Peyer's patch (tissue), 4 donors: ENCODE measurements at places on chromosomes 16 and 17. TPM values are rescaled to one million over a fixed set of nuclear protein-coding genes. Genes with fewer than 3 reads are reported as not detected.

Gene PIRT
- 1.6 TPM for total RNA-seq

DNA sequence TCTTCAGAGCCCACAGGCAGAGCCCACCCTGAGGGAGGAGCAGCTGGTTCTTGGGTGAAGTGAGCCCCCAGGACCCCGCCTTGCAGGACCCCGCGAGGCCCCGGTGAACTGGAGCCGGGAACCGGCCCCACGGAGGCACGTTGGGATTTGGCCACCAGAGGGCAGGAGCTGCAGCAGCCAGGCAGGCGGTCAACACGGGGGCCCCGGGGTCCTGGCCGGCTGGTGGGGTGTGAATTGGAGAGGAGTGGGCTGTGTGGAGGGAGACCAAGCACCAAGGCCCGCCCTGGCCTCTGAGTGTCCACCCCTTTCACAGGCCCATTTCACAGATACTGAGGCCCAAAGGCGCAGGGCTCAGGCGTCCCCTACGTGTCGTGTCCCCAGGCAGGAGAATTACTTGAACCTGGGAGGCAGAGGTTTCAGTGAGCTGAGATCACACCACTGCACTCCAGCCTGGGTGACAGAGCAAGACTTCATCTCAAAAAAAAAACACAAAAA, 2.2 kb downstream of the DPEP1 start:
- peak overlapping the region; percentile 59 for H3K4me3 ChIP-seq
- no peaks in the 10 kb centered on the region for H3K27me3 ChIP-seq
- peak; percentile 71 for DNase-seq
- H3K27ac ChIP-seq: peak overlapping the region; percentile 90
- no peaks in the 10 kb centered on the region for H3K4me1 ChIP-seq
- H3K36me3 ChIP-seq: no peaks in the 10 kb centered on the region

DNA sequence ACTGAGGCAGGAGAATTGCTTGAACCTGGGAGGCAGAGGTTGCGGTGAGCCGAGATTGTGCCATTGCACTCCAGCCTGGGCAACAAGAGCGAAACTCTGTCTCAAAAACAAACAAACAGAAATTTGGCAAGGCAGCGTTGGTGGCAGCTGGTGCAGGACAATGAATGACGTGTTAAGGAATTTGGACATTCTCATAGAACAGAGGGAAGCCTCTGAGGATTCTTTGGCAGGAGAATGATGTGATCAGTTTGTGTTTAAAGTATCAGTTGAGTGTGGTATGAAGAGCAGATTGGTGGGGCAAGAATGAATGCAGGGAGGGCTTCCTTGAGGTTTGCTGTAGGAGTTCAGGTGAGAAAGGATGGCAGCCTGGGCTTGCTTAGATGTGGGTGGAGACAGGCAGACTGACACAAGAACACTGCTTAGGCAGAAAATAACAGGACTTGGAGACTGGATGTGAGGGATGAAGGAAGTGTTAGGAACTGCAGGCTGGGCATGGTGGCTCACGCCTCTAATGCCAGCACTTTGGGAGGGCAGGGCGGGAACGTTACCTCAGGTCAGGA, 4.8 kb downstream of the CYB5D2 start:
- H3K27ac ChIP-seq: no peak overlapping the region
- no peaks in the 10 kb centered on the region for H3K4me1 ChIP-seq
- no peaks in the 10 kb centered on the region for H3K27me3 ChIP-seq
- peaks cover 12% of the 10 kb centered on the region for H3K36me3 ChIP-seq

Gene CCR7
- 22.3 TPM for total RNA-seq

- no peaks in the 10 kb centered on the region for H3K36me3 ChIP-seq
- H3K27me3 ChIP-seq: no peaks in the 10 kb centered on the region
- peak overlapping the region; percentile 41 for H3K27ac ChIP-seq
- no peaks in the 10 kb centered on the region for H3K4me1 ChIP-seq
- DNase-seq: no peak
- no peak overlapping the region for H3K4me3 ChIP-seq
These were observed 4.8 kb upstream of the PPP1R9B start for GRCh38 chr17:50155115-50155819.

DNA sequence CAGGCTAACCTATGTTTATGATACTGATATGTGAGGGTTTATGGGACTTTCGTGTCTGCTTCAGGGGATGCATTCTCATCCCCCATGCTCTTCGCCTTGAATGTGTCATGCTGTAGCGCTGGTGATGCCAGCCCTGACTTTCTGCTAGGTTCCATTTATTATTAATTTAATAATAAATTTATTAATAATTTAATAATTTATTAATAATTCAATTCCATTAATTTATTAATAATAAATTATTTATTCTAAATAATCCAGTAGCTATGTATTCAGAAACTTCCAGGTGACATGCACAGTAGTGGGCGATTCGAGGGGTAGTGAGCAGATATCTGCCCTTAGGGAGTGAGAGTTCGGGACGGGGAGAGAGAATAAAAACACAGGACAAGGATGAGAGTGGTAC, 49.8 kb downstream of the SHISA6 start:
- H3K4me3 ChIP-seq: no peak overlapping the region
- DNase-seq: no peak
- H3K36me3 ChIP-seq: no peaks in the 10 kb centered on the region
- no peak overlapping the region for H3K27ac ChIP-seq

DNA sequence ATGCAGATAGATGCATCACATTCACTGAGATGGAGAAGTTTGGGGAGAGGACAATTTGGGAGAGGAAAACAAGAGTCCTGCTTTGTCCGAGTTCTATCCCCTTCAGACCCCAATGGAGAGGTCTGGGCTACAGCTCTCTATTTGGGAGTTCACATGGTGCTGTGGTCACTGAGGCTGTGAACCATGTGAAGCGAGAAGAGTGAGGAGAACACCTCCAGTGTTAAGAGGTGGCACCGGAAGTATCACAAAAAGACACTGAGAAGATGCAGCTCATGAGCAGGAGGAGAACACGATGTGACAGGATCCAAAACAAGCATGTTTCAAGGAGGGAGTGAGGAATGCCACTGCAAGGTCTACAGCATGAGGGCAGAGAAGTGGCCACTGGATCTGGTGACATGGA, 39.7 kb downstream of the PIK3R5 start:
- no peak for DNase-seq
- no peak overlapping the region for H3K4me3 ChIP-seq
- H3K27me3 ChIP-seq: no peaks in the 10 kb centered on the region
- H3K36me3 ChIP-seq: no peaks in the 10 kb centered on the region
- no peaks in the 10 kb centered on the region for H3K4me1 ChIP-seq

- no peaks in the 10 kb centered on the region for H3K27me3 ChIP-seq
- H3K4me3 ChIP-seq: no peak overlapping the region
- no peak overlapping the region for H3K27ac ChIP-seq
- H3K36me3 ChIP-seq: no peaks in the 10 kb centered on the region
- DNase-seq: no peak
These were observed 59.2 kb downstream of the MRM3 start for GRCh38 chr17:841313-841712.

DNA sequence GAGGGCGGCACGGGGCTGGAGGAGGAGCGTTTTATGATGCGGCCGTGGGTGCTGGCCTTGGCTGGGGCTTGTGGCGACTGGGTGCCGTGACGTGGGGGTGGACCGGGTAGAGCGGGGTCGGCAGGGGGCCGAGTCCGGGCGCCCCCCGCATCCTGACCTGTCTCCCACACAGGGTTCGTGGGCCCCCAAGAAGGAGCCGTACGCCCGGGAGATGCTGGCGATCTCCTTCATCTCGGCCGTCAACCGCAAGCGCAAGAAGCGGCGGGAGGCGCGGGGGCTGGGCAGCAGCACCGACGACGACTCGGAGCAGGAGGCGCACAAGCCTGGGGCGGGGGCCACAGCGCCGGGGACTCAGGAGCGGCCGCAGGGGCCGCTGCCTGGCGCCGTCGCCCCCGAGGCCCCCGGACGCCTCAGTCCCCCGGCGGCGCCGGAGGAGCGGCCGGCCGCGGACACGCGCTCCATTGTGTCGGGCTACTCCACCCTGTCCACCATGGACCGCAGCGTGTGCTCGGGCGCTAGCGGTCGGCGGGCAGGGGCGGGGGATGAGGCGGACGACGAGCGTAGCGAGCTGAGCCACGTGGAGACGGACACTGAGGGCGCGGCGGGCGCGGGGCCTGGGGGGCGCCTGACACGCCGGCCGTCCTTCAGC, 81.6 kb downstream of the ARHGAP23 start:
- H3K27ac ChIP-seq: no peak overlapping the region
- H3K36me3 ChIP-seq: no peaks in the 10 kb centered on the region
- no peak for DNase-seq
- H3K4me3 ChIP-seq: peak overlapping the region; percentile 33

GRCh38 chr17:31596382-31597323, 205.2 kb downstream of the RAB11FIP4 start:
- no peaks in the 10 kb centered on the region for H3K27me3 ChIP-seq
- peaks cover 4% of the 10 kb centered on the region for H3K4me1 ChIP-seq
- no peak overlapping the region for H3K4me3 ChIP-seq
- no peak for DNase-seq
- H3K27ac ChIP-seq: no peak overlapping the region
- no peaks in the 10 kb centered on the region for H3K36me3 ChIP-seq

DNA sequence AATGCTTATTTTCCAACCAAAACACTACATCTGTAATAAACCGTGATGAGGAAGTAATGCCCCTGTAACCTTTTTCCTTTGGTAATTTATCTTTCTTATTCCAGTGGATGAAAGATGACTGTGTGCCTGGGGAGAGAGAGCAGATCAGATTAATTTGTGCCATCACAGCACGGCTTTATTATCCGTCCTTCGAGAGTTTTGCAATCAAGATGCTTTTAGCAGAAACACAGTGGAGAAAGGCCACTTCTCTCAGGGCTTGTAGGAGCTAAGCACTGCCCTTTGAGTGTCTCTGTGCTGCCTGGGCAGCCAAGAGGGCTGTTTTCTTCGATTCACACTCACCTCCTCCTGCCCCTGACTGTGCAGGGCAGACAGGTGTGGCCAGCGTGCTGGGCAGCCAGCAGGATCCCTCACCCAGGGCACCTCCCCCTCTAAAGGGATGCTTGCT, 190.2 kb downstream of the PRKCA start:
- no peaks in the 10 kb centered on the region for H3K27me3 ChIP-seq
- H3K27ac ChIP-seq: no peak overlapping the region
- H3K4me3 ChIP-seq: no peak overlapping the region
- no peak for DNase-seq

DNA sequence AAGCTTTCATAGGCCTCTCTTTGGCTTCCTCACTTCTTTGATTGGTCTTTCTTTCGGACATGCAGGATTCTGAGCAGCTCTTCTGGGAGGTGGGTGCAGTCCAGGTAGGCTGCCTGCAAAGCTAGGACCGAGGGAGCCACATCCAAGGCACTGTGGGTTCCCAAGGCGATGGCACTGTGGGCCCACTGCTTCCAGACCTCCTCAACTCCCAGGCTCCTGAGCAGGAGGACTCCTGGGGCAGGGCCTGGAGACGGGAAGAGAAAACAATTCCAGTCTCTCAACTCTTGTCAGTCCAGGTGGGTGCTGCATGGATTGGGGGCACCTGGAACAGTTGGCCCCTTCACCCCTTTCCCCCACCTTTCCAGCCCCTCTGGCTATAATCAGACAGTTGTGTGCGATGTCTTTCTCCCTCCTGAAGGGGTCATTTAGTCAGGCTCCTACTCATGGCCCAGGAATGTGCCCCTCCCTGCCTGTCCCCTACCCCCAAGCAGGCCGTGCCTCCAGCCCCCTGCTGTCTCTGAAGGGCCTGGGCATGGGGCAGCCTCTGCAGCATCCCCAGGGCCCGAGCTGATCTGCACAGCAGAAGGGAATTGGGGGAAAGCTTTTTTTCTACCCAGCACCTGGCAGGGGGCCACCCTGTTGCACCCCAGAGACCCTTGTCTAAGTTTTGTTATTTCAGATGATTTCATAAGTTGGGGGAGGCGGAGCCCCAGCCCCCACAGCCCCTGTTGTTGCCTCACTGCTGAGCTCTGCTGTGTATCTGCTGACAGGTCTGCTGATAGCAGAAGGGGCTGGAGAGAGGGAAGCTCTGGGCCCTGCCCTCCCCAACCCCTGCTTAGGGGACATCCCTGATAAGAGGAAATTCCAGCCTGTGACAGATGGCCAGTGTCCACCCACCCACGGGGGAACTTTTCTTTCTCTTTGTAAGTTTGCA, 330.3 kb downstream of the SEC14L1 start:
- H3K4me1 ChIP-seq: peaks cover 75% of the 10 kb centered on the region
- H3K36me3 ChIP-seq: no peaks in the 10 kb centered on the region
- no peak overlapping the region for H3K4me3 ChIP-seq
- H3K27ac ChIP-seq: peak overlapping the region; percentile 62
- H3K27me3 ChIP-seq: no peaks in the 10 kb centered on the region

GRCh38 chr17:58364270-58364942, 12.4 kb upstream of the SUPT4H1 start:
- H3K4me3 ChIP-seq: no peak overlapping the region
- no peak for DNase-seq
- H3K27ac ChIP-seq: no peak overlapping the region
- no peaks in the 10 kb centered on the region for H3K27me3 ChIP-seq
- H3K4me1 ChIP-seq: peaks cover 12% of the 10 kb centered on the region
- no peaks in the 10 kb centered on the region for H3K36me3 ChIP-seq

DNA sequence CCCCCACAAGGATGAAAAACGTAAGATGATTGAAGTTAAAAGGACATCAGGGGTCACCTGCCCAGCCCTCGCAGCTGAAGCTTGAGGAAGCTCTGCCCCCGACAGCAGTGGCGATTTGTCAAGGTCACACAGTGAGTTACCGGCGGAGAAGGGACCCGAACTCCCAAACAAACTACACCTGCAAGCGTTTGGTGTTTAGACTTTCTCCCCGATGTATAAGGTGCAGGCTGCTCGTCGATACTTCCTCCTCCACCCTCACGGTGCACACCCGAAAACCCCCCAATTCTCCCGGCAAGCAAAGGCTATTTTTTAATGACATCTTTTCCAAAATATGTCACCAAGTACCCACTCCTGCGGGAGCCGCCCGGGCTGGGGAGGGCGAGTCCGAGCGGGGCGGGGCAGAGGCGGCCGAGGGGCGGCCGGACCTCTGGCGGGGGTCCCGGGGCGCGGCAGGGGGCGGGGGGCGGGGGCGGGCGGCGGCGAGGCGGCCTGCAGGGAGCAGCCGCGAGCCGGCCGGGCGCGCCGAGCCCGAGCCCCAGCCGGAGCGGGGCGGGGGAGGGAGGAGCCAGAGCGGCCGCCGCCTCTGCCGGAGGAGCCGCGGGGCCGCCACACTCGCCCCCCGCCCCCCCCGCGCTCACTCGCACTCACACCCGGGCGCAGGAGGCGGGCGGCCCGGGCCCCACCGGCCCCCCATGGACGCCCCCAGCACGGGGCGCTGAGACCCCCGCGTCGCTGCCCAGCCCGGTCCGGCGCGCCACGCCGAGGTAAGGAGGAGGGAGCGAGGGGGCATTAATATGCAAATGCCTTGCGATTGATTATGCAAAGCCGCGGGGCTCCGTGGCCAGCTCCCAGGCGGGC, at the start of gene THRA:
Gene THRA, plus strand, starts transcription at position 637 of the 858 bp plus-strand sequence. CDS start 11,524 bp downstream, outside the sequence.
- peak within 1 kb of the TSS; percentile 99 for H3K4me3 ChIP-seq
- H3K36me3 ChIP-seq: no peaks in the 10 kb centered on the region
- peaks cover 50% of the 10 kb centered on the region for H3K4me1 ChIP-seq

Gene SPPL2C
- not detected for total RNA-seq
